ENCODE measurements at places on chromosomes 2 and 18.

- no peak for DNase-seq
Measured at GRCh38 chr2:43084699-43085091, 141.7 kb downstream of the ZFP36L2 start.

- no peak for DNase-seq
Measured at GRCh38 chr2:61006486-61007105, 10.9 kb upstream of the PEX13 start.

DNA sequence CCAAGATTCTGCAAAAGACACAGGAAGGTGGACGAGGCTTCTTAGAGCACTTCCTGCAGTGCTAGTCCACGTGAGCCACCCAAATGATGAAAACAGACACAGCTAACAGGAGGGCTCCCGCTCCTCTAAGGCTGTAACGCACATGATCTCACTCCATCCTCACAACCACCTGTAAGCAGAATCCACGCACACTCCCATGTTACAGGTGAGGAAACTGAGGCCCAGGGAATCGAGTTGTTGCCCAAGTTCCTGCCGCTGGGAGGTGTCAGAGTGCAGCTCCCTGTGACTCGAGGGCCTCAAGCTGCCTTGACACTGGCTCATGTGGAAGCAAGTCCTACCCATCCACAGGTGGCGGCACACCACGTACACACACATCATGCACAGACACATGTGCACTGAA, 4.4 kb downstream of the DNMT3A start:
- no peak for DNase-seq

GRCh38 chr2:165141601-165142354, 62.1 kb downstream of the SCN3A start:
- DNase-seq: no peak

- DNase-seq: no peak
Measured at GRCh38 chr18:36314098-36314497, 16.6 kb downstream of the FHOD3 start.

DNA sequence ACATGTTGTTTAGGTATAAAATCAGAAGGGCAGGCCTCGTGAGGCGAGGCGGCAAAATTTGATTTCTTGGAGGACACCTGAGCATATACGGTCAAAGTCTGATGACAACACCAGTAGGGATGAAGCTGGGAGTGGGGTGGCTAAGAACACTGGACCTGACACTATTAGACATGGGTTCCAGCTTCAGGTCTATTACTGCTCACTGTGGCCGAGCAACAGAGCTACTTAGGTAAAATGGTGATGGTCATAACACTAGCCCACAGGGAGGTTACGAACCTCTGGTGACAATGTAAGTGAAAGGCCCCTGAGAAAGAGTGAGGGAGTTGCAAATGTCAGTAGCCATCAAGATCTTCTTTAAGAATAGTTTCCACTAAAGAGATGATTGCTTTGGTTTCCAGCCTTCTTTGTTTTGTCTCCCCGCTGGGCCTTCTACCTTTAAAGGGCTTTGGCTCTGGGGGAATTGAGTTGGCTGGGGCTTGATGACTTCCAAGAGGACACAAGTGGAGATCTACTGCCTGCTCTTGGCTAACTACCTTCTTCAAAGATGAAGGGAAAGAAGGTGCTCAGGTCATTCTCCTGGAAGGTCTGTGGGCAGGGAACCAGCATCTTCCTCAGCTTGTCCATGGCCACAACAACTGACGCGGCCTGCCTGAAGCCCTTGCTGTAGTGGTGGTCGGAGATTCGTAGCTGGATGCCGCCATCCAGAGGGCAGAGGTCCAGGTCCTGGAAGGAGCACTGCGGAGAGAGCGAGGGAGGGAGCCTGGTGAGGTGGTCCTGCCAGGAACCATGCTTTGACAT, 3.5 kb downstream of the IL1B start:
- no peak for DNase-seq

GRCh38 chr2:211737282-211737681, 801.3 kb downstream of the ERBB4 start:
- no peak for DNase-seq

- DNase-seq: no peak
Measured at GRCh38 chr2:161095314-161095713, 64.9 kb upstream of the TANK start.

DNA sequence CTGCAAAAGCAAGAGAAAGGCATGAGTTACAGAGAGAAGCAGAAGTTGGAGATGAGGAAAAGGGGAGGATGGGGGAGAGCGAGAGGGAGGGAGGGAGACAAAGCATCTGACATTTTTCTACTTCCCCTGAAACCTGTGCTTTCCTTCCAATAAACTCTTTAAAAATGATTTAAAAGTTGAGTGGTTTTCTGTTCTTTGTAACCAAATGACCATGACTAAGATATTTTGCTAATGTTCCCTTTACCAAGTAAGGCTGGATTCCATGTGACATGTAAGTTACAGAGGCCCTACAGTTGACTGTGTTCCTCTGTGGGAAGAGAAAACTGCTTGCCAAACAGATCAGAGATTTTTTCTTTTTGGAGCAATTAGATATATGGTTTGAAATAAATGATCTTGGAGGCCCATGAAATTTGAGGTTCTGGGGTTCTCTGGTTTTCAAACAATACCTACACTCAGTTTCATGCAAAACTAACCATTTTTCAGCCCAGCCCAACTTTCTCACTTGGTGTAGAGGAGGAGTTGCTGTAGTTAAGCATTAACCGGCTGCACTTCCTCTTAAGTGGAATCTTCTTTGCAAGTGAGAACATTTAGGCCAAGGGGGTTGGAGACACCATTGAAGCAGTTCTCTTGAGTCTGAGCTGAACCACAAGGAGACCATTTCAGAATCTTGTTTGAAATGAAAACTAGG, 34.5 kb downstream of the INSIG2 start:
- DNase-seq: no peak

GRCh38 chr18:57258131-57258777, 94.1 kb upstream of the ST8SIA3 start:
- DNase-seq: no peak

- no peak for DNase-seq
Measured at GRCh38 chr2:71778936-71779773, 325.8 kb downstream of the DYSF start.

- DNase-seq: no peak
Measured at GRCh38 chr2:46024146-46024779, 272.9 kb upstream of the EPAS1 start.

- DNase-seq: no peak
Measured at GRCh38 chr2:32284321-32284720, 6.6 kb downstream of the YIPF4 start.

DNA sequence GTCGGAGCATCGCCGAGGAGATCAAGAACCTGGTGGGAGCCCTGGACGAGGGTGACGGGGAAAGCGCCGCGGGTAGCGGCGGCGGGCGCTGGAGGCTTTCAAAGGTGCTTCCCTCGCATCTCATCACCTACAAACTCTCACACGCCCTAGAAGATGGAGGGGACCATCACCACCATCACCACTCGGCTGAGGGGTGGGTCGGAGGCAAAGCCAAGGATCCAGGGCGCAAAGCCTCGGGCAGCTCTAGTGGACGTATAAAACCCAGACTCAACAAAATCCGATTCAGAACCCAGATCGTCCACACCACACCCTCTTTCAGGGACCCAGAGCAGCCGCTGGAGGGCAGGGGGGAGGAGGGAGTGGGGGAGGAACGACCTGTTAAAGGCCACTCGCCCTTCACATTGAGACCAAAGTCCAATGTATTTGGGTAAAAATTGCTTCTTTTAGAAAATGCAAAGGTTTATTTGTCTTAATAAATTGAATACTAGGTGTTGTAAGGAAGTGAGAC, 1.5 kb downstream of the SOWAHC start:
- no peak for DNase-seq

- DNase-seq: no peak
Measured at GRCh38 chr2:37623406-37623805, 48.0 kb downstream of the CDC42EP3 start.

- no peak for DNase-seq
Measured at GRCh38 chr18:8603663-8604520, 5.3 kb upstream of the RAB12 start.

Data from NCI-H1092 (cell line).